Fibroblast of skin of left quadriceps (primary cell): ENCODE measurements at places on chromosomes 6 and 20.
A peak's percentile ranks its signal among the peaks of the same experiment; 100 is the strongest.

DNA sequence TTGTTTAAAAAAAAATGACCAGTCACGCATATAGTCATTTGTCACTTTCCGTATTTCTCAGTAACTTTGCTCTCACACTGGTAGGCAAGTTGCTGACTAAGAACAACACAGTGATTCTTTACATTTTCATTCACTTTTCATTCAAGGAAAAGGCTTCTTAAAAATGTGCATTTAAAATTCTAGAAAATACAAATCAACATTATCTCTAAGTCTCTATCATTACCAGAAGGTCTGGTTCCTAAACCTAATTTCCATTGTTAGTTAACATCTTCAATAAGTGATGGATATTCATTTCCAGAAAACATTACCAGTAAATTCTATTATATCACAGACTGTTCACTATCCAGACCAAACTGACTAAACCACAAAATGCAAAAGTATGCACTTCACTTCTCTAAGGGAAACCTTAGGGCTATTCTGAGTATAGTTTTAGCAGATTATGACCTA is 115.3 kb downstream of the AHI1 start:
- no peak for DNase-seq

- DNase-seq: no peak
Measured at GRCh38 chr20:25043499-25044260, 14.3 kb downstream of the ACSS1 start.

DNA sequence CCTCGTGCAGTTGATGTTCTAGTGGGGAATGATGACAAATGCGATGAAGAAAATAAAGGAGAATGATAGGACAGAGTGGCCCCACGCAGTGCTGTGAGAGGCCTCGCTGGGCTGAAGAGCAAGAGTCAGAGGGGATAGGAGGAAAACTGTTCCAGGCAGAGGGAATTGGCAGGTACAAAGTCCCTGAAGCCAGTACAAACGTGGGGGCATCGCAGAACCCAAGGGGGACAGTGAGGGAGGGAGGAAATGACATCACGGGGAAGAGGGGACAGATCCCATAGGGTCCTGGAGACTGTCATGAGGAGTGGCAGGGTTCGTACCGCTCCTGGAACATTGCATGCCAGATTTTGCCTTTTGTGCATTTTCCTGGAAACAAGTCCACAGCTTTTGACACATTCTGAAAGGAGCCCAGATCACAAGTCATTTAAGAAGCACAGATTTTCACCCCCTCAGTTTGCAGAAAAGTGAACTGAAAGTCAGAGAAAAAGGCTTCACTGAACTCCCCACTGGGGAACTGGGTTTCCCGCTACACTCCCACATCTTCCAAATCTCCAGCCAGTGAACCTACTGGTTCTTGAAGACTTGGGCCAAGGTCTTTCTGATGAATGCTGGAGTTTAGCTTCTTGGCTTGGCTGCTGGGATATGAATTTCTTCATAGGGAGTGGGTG is 77.0 kb downstream of the SULF2 start:
- no peak for DNase-seq

DNA sequence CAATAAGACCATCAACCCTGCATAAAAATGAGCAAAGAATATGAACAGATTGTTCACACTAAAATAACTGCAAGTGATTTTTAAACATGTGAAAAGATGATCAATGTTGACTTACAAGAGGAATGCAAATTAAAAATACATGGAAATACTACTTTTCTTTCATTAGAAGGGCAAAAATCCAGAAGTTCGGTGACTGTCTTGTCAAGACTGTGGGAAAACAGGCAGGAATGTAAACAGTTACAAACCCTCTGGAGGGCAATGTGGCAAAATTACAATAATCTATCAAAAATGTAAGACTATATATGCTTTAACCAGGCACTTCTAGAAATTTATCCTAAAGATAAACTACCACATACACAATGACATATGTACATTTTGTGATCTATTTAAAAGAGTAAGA is 86.7 kb downstream of the TNFAIP3 start:
- DNase-seq: no peak

GRCh38 chr6:47342824-47343223 is 33.1 kb upstream of the TNFRSF21 start:
- no peak for DNase-seq

DNA sequence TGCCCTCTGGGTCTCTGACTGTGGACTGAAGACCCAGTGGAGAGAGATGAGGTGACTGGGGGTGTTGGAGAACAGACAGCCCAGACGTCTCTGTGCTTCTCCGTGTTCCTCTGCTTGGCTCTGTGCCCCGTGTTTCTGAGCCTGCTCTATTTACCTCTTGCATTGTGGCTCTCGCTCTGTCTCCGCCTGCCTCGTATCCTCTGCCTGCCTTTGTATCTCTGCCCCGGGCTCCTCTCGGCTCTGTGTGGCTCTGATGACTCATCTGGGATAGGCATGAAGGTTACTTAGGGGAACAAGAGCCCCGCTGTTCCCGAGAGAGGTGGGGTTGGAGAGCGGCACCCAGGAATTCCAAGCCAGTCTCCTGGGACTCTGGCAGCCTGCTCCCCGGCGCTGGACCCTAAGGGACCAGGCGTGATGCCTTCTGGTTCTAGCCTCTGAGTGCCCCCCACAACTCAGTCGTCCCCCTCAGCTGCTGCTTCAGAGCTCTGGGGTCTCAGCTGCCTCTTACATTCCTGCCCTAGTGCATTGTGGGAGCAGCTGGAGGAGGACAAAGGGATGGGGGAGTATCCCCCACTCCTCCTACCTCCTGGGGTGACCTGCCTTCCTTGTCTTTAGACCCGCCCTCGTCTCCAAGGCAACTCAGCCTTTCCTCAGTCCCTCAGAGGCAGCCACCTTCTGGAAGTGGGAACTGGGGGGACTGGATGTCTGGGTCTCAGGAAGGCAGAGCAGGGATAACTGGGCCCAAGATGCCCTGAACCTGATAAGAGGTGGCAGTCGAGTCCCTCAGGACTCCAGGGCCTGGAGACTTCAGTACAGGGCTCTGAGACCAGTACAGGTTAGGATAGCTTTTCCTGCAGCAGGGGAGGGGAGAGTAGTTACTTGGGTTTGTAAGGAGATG is 1.9 kb downstream of the DDR1 start:
- peak; percentile 51 for DNase-seq

DNA sequence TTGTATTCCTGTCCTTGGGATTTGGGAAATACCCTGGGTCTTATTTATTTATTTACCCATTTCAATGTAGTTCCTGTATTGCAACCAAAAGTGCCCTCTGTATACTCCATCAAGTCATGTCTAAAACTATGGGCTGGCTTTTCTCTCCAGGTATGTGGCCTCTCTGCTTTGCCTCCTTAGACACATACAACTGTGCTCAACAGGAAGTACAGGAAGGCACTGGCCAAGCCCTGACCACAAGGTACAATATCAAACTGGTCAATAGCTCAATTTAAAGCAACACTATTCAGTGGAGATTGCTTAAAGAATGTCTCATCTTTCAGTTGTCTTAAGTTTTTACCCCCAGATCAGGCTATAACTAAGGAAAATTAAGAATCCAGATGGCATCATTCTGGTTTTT is 42.3 kb upstream of the SLC24A3 start:
- no peak for DNase-seq

GRCh38 chr20:20712004-20712473 is 405 bp downstream of the RALGAPA2 start:
- DNase-seq: no peak

- DNase-seq: no peak
Measured at GRCh38 chr6:144283646-144284477, 1.3 kb upstream of the UTRN start.

- no peak for DNase-seq
Measured at GRCh38 chr20:50283922-50284810, 93.5 kb downstream of the CEBPB start.

DNA sequence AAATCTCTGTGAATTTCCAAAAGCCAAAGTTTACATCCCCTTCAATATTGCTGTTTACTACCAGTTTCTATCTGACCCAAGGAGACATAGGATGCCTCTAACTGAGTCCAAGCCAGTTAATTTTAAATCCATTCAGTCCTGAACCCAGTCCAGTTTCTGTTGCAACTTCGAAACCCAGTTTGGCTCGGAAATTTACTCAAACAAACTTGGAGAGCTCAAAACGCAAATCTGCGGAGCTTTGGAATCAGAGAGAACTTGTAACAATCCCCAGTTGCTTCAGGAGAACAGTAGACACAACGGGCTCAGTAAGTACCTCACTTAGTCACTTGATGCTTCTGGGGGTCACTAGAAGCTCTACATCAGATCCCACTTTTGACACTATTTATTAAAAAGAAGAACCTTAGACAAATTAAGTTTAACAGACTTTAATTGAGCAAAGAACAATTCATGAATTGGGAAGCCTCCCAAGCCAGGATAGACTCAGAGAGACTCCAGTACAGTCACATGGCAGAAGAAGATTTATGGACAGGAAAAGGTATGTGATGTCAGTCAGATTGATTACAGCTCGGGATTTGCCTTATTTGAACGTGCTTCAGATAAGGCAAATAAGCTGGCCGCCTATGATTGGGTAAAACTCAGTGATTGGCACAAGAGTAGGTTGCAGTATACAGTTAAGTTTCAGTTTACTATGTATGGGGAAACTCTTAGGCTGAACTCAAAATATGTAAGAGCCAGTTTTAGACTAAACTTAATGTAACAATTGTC is 118.0 kb downstream of the RFPL4B start:
- DNase-seq: no peak

DNA sequence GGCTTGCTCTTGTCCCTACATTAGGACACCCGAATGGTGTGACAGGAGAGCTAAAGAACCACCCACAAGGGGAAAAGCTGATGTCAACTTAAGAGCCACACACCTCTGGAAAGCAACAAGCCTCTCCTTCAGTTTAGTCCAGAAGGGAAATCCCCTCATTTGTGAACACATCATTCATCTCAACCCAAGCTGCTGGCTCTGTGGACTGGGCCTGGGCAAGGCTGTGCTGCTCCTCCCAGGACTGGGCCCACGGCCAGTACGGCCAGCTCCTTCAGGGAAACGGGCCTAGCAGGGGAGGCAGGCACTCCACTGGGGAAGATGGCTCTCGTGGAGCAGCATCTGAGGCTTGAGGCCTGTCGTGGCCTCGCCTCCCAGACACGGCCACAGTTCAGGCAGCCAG is 12.8 kb upstream of the SLC4A11 start:
- DNase-seq: no peak

GRCh38 chr20:22312744-22313346 is 271.5 kb downstream of the FOXA2 start:
- no peak for DNase-seq

DNA sequence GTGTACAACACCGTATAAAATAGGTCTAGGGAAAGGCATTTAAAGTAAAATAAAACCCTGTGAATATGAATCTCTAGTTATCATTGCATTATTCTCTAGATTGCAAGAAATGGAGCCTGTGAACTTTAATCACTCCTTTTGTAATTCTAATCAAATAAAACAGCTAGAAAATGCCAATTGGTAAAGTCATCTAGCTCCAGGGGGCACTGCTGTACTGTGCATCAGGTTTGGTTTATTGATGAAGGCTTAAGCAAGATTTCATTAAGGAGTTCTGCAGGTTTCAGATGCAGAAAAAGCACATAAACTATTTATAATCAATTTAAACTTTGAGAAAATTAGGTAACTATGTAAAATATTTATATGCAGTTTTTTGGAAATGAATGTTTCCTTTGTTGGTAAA is 645.0 kb downstream of the PHF3 start:
- peak; percentile 11 for DNase-seq

GRCh38 chr20:3691897-3692296 is 10.1 kb upstream of the ADAM33 start:
- no peak for DNase-seq

GRCh38 chr6:168242940-168243225 is 76.7 kb downstream of the DACT2 start:
- no peak for DNase-seq

GRCh38 chr20:63191400-63191799 is 24.5 kb downstream of the YTHDF1 start:
- no peak for DNase-seq

DNA sequence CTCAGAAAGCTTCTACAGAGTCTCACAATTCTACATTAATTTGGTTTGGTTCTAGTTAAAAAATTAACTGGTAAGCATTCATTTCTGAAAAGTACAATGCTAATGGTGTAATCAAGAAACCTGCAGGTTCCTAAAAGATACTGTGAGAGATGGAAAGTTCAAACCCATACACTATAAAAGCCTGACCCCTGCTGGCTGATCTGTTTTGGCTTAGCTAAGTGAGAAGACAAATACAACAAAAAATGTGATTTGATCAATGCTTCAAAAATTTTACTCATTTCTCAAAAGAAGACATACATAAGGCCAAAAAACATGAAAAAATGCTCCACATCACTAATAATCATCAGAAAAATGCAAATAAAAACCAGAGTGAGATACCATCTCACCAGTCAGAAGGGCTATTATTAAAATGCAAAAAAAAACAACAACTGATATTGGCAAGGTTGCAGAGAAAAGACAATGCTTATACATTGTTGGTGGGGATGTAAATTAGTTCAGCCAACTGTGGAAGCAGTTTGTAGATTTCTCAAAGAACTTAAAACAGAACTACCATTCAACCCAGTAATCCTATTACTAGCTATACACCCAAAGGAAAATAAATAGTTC is 102.8 kb downstream of the MOXD1 start:
- peak; percentile 29 for DNase-seq

DNA sequence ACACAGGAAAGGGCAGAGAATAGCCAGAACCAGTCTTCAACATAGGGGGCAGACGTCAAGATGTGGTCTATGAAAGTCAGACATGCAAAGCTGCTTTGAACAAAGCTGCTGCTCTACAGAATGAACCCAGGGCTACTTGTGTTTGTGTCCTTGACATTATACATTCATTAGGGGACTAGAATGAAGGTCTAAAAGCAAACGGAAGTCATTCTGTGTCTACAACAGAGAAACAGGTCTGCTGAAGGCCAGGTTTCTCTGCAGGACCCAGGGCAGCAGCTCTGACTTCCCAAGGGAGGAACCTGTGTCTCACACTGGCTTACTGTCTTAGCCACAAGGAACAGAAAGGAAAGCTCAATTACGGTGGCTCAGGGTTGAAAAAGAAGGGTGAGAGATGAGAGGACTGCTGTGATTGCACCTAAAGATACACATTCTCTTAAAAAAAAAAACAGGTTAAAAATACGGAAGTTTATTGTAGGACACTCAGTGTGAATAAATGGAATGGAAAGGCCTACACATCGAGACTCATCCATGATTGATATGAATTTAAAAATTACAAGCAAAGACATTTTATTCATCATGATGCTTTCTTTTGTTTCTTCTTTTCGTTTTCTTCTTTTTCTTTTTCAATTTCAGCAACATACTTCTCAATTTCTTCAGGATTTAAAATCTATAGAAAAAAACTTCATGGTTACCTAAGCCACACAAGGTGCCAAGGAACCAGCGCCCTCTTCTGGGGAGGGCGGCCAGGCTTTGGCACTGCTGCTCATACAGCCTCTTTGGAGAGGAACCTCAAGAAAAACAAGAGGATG is 6.7 kb downstream of the PSMA7 start:
- DNase-seq: no peak

DNA sequence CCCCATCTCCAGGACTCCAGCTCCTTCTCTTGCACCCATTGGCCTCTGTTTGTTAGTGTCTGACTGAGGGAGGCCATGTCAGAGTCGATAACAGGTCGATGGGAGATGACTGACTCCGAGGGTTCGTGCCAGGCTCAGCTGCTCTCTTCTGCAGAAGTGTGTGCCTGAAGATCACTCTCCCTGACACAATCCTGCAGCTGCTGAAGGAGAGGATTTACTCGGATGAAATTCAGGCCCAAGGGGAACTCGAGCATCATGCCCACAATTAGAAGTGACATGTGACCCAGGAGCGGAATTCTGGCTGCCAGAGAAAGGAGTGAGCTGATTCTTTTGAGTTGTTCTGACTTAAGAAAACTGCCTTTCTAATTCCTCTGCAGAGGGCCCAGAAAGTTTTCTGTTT is 318.2 kb downstream of the MAFB start:
- DNase-seq: no peak

- no peak for DNase-seq
Measured at GRCh38 chr6:7730001-7730783, 4.3 kb downstream of the BMP6 start.

GRCh38 chr6:25831532-25832306 is at the start of gene SLC17A1:
SLC17A1 (minus strand) TSS chr6:25832052; CDS start chr6:25830557, 1,495 bp downstream.
- no peak for DNase-seq
